ENCODE measurements at places on chromosomes 16 and 17.

DNA sequence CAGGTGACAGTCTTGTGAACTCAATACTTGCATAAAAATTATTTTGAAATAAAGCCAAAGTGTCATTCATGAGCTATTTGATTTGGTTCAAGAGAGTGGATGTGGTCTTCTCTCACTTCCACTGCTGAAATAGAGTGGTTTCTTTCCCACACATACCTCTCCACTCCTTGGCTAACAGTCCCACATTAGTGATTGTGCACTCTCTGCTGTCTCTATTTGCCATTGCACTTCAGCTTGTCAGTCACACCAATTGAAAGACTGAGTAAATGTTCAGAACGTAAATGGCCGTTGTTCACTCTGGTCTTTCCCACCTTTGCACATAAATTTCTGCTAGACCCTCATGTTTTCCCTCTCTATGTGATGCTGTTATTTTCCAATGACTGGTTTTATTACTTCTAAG lies 197.5 kb downstream of the FTO start:
- DNase-seq, result no peak

- no peak for DNase-seq
Observed at GRCh38 chr16:78641433-78641832, 542.0 kb downstream of the WWOX start.

DNA sequence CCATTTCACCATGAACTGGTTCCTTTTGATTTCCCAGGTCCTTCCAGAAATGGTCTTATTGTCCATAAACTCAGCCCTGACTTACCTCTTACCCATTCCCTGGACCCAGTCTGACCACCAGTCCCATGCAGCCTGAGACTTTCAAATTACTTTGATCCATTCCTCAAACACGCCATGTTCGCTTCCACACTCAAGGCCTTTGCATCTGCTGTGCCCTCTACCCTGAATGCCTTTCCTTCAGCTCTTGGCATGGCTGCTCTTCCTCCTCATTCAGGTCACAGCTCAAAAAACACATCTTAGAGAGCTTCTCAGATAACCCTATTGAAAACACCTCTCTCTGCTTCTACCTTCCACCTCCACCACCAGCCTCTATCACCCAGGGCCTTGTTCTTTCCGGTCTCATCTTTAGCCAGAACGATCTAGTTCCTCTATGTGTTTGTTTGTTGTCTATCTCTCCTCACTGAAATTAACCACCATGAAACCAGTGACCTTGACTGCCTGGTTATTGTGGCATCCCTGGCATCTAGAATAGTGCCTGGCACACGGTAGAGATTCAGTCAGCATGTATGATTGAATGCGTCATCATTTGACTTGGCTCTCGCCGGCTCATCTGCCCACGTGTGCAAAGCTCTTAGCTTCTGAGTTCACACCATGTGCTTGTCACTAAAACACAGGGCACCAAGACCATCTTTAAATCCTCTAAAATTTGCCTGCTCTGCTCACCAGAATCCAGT lies 12.8 kb downstream of the CRYM start:
- no peak for DNase-seq

- no peak for DNase-seq
Observed at GRCh38 chr17:14434506-14434905, 133.6 kb downstream of the HS3ST3B1 start.

DNA sequence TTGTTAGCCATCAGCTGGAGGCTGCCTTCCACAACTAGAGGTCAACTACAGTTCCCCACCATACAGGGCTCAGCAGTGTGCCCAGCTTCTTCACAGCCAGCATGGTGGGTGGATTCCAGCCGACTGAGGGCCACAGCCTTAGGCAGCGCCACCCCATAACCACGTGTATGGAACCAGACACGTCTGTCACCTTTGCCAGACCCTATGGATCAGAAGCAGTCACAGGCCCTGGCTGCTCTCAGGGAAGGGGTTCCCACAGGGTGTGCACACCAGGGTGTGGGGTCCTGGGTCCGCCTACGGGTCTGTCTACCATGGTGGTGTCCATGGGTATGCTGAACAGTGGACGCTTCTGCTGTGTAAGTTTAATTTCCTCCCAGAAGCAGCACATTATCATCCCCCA lies 265.0 kb upstream of the FOXF1 start:
- DNase-seq, result no peak

DNA sequence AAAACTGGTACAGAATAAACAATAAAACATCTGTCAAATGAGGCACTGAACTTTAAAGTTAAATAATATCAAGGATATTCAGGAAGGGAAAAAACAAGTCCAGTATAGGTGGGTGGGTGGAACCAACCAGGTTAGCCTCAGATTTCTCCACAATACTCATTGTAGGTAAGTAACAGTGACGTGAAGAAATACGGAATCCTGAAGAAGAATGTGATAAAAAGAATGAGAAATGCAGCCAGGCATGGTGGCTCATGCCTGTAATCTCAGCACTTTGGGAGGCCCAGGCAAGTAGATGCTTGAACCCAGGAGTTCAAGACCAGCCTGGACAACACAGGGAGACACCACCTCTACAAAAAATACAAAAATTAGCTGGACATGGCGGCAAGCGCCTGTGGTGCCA lies 47.3 kb downstream of the UBE2G1 start:
- no peak for DNase-seq

DNA sequence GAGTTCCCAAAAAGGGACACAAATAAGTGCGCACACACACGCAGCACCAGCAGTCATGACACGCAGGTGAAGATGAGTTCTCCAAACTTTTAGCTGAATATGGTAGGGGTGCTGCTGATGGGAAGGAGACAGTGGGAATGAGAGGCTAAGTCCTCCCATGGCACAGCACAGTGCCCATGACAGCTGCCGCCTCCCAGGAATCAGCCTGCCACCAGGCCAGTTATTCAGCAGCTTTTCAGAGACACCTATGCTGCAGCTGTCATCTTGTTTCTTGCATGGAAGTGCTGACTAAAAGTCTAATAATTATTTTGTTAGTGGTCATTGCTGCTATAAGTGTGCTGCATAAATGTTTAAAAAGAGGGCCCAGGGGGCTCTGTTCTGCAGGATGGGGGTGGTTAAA lies 12.2 kb downstream of the WFIKKN2 start:
- DNase-seq, result no peak

DNA sequence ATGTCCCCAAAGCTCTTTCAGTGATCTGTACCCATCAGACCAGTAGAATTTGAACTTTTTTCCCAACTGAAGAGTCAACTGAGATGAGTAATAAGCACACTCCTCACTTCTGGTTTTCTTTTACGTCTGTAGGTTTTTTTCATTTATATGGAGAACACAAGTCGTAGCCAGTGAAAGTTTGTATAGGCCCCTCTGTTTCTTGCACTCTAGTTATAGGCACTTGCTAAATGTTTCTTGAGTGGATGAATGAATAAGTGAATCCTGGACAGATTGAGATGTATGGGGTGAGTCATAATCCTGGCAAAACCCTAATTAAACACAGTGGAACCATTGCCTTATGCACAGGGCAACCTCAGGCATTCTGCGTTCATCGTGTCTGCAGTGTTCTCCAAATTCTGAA lies 193.7 kb upstream of the TBX2 start:
- no peak for DNase-seq

DNA sequence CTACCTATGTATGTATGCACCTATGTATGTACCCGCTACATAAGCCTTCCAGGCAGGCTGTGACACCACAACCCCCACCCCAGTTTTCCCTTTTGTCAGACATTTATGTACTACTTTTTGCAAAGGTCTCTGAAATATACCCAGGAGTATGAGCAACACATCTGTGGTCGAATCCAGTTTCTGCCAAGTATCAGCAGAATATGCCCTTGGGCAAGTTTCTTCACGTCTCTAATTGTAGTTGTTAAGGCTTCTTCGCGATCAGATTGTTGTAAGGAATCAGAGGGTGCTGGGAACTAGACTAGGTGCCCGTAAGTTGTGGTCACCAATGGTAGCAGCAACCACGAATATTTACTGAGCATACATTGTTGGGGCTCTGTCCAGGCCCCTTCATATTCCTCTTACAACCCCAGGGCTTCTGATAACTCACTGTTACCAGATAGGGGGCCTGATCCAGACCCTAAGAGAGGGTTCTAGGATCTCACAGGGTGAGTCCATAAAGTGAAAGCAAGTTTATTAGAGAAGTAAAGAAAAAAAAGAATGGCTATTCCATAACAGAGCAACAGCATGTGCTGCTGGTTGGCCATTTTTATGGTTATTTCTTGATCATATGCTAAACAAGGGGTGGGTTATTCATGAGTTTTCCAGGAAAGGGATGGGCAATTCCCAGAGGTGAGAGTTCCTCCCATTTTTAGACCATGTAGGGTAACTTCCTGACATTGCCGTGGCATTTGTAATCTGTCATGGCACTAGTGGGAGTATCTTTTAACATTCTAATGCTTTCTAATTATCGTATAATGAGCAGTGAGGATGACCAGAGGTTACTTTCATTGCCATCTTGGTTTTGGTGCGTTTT lies 16.6 kb downstream of the NUDT7 start:
- DNase-seq, result no peak

DNA sequence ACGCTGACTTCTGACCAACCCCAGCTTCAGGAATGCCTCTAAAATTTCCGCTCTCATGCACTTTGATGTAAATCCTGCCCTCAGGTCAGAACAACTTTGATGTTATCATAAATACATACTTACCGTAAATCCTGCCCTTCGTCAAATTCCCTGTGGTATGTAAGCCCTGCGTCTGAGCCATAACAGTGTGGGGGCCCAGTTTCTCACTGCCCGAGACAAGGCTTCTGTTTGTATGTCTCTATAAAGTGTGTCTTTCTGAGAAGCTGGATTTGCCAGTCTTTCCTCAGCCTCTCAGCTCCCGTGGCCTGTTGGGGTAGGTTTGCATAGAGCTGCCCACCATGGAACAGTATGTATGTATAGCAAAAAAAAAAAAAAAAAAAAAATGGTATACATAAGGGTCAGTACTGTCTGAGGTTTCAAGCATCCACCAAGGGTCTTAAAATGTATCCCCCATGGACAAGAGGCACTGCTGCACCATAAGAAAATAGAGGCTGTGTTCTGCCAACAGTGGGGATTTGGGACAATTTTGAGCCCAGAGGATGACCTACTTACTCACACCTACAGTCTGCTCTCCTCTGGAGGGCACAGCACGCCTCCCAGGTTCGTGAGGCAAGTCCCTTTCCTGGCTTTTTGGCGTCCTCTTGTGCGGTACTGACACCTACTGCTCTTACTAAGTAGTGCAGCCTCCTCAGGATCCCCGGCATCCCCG lies 17.5 kb downstream of the PRMT7 start:
- peak; percentile 69 for DNase-seq

GRCh38 chr17:17538417-17539391 lies 42.5 kb upstream of the RASD1 start:
- no peak for DNase-seq

DNA sequence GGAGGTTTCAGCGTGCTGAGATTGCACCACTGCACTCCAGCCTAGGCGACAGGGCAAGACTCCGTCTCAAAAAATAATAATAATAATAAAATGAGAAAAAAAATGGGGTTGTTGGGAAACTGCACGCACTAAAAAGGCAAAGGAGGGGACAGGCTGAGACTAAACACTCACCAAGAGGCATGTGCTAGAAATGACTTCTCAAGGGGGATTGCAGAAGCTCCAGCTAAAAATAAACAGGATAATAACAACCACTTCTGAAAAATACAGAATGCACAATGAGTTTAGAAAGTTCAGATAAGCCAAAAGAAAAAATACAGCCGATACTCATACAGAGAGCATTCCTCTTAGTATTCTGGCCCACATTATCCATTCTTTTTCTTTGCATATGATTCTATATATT lies 15.1 kb upstream of the TIMP2 start:
- no peak for DNase-seq

DNA sequence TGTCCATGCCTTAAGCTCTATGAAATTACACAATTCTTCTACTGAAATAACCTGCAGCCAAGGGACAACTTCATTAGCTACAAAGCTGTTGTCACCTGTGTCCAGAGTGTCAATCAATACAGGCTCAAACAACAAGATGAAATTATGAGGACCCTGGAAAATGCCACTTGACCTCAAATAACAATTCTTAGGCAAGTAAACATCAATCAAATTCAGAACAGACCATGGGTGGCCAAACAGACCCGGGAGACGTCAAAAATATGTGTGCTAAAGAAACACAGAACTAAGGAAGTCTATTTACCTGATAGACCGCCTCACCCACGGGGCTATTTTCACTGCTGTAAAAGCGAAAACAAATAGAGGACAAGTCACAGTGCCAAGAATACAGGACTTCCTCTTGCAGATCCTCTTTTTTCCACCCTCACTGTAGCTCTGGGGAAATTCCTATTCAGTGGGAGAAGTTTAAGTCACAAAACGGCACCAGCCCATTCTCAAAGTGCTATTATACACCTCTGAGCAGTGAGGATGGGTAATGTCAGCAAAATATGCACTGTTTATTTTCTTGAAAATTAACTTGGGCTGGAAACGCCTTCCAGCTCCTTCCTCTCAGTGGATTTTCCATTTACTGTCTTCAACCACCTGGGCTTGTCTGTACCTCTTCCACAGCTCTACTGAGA lies 2.7 kb downstream of the LITAF start:
- no peak for DNase-seq

DNA sequence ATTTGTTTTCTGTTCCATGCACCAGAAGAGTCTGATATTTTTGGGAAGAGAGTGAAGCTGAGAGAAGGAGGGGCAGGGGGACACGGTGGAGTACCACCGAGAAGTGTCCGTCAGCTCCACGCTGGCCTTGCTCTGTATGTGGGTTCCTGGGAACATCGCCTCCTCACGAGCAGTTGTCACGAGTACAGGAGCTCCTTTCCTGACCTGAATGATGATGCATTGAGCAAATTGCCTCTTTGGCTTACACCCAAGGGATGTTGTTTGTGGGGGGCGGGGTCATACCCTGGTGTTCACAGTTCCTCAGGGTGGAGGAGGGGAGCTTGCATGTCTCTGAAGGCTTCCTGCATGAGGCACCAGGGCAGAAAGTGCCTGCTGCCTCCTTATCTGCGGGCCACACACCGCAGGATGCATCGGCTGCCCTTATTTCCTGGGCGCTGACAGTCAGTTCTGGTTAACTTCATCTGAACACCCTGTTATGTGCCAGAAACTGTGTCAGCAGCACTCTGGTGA lies 36.2 kb downstream of the RGS9 start:
- DNase-seq, result peak; percentile 10

DNA sequence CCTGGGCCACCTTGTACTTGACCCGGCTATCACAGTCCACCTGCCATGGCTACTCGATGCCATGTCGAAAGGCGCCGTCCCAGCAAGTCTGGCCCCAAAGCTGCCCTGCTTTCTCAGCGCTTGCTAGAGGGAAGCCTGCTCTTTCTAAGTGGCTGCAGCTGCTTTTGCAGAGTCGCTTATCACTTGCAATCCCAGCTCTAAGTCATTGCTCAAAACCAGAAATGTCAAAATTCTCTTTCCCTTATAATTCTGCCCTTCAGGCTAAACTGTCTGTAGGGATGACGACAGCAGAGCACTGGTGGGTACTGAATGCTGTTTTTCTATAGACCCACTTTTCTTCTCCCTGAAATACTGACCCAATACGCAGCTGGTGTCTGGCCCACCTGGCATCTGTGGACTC lies 184.2 kb downstream of the ENGASE start:
- no peak for DNase-seq

- no peak for DNase-seq
Observed at GRCh38 chr17:63189082-63189481, 223.0 kb downstream of the TANC2 start.

Measured in stimulated activated CD4-positive, alpha-beta T cell treated with anti-CD3 and anti-CD28 coated beads, TNF-alpha, amount 100 ng/mL, for 1 hour (primary cell).